Large intestine (tissue), 12 donors: ENCODE measurements at places on chromosomes 5 and 9. TPM values are rescaled to one million over a fixed set of nuclear protein-coding genes. Genes with fewer than 3 reads are reported as not detected.

- DNase-seq = no peak
Observed at GRCh38 chr9:116899337-116900006, 212.4 kb downstream of the TRIM32 start.

KCNN2 gene
- 0.48 TPM for polyA plus RNA-seq

IGIP gene
- polyA plus RNA-seq = 9.4 TPM

S100Z gene
- 0.51 TPM for polyA plus RNA-seq

KIF12 gene
- polyA plus RNA-seq = 136 TPM
